Stimulated activated CD4-positive, alpha-beta T cell treated with anti-CD3 and anti-CD28 coated beads, TNF-alpha, amount 100 ng/mL, for 48 hours (primary cell): ENCODE measurements at places on chromosomes 2 and 18.
A peak's percentile ranks its signal among the peaks of the same experiment; 100 is the strongest.

- no peak for DNase-seq
Measured at GRCh38 chr18:52991246-52991645, 651.2 kb downstream of the DCC start.

- no peak for DNase-seq
Measured at GRCh38 chr2:127653421-127654083, 7.6 kb downstream of the GPR17 start.

GRCh38 chr18:49811151-49811938 is 2.0 kb downstream of the ACAA2 start:
- DNase-seq, result no peak

- DNase-seq, result no peak
Measured at GRCh38 chr18:10057894-10058791, 144.3 kb downstream of the VAPA start.

GRCh38 chr2:78941751-78942150 is 83.8 kb upstream of the REG3G start:
- no peak for DNase-seq

DNA sequence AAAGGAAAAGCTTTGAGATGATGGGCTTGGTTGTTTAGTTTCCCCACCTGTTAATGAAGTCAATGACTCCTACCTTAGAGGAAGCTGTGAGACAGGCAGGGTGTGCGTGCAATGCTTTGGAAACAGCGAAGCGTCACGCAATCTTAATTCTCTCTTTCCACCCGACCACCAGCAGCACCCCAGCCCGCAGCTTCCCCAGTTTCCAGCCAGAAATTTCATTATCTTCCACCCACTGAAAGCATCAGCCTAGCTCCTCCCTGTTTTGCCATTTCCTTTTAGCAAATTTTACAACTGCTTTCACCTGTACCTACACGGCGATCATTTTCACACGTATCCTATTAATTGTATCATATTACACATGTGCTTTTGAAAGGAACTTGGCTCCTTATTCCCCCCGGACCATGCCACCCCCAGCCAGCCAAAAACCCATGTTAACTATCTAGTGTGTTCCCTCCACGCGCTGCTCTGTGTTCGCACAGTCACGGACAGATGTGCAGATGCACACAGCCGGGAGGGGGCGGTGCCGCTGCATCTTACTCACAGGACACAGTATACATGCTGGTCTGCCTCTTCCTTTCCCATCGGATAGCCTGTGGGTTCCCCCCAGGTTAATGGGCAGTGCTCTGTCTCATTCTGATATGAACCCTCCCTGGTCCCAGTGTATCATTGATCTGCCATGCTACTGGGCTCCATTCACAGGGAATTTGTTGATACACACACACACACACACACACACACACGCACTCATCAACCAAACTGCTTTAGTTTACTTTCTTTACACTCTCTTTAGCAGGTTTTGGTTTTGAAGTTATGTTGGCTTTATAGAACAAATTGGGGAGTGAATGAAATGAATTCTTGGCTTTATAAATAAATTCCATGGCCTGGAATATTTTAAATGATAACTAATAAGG is 22.4 kb downstream of the CYP27C1 start:
- DNase-seq, result peak; percentile 52

- no peak for DNase-seq
Measured at GRCh38 chr18:6778459-6779247, 49.1 kb downstream of the ARHGAP28 start.
